Esophagus squamous epithelium (tissue), 5 donors: ENCODE measurements at places on chromosomes 11 and 22.

DNA sequence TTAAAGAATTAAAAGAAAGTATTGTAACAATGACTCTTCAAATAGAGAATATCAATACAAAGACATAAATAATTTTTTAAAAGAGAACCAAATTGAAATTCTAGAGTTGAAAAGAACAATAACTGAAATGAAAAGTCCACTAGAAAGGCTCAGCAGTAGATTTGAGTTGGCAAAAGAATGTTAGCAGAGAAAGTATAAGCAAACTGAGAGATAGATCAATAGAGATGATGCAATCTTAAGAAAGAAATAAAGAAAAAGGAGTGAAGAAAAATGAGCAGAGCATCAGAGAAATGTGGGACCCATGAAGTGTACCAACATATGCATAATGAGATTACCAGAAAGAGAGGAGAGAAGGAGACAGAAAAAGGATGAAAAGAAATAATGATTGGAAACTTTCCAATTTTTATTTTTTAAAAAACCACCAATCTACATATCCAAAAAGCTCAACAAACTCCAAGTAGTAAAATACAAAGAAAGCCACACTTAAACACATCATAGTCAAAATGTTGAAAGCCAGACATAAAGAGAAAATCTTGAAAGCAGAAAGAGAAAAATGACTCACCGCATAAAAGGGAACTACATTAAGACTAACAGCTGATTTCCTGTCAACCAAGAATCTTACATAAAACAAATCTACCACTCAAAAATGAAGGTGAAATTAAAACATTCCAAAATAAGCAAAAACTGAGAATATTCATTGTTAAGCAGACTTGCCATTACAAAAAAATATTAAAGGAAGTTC lies 20.9 kb downstream of the NCF4 start:
- no peak for DNase-seq

DNA sequence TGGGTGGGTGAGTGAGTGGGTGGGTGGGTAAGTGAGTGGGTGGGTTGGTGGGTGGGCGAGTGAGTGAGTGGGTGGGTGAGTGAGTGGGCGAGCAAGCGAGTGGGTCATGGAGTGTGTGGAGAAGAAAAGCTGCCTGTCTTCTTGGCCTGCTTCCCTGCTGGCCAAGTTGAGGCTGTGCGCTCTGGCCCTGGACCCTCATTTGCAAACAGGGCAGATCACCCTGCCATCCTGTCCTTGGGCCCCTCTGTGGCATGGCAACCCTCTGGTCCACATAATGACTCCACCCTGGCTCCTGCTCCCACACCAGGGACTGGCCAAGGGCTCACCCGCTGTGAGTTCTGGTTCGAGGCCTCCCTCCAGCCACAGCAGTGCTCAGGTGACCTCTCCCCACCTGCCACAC lies 35.1 kb downstream of the CAPN1 start:
- no peak for DNase-seq

DNA sequence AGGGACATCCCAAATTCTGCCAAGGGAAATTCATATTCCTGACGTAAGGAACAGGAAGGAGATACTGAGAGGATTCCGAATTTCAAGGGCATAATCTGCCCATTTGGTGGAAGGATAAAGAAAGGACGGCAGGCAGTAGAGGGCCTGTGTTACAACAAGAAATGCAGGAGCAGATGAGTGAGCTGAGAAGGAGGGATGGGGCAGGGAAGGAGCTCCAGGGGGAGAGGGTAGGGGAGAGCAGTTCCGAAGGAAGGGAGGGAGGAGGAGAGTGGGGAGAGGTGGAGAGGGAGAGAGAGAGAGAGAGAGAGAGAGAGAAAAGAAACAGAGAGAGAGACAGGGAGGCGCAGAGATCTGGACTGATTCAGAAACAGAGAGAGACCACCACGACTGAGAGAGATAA lies 843 bp downstream of the OPCML start:
- no peak for DNase-seq

GRCh38 chr22:42222140-42222539 lies 48.3 kb downstream of the TCF20 start:
- DNase-seq = no peak

DNA sequence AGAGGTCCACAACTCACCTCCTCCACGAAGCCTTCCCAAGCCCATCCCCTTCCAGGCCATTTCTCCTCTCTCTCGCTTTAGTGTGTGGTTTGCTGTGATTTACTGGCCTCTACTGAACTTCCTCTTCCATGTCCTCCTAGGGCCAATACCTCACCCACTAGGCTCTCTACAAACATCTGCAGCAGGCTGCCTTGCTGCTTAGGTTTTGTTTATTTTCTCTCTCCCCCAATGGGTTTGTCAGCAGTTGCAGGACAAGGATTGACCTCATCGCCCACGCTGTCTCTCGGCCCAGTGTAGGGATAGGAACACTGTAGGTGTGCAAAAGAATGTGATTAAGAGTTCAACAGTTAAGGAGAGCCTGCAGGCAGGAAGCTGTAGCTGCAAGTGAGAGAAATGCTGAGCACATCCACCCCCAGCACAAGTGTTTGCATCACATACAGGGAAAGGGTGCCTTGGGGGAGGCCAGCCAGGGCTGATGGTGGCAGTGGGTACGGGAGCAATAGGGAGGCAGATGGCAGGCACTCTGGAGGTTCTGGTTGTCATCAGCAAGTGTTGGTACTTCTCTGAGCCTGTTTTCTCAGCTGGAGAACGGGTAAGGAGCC lies 1.4 kb downstream of the PC start:
- DNase-seq = no peak

- no peak for DNase-seq
These were observed 382 bp downstream of the C11orf54 start for GRCh38 chr11:93741882-93742226.

DNA sequence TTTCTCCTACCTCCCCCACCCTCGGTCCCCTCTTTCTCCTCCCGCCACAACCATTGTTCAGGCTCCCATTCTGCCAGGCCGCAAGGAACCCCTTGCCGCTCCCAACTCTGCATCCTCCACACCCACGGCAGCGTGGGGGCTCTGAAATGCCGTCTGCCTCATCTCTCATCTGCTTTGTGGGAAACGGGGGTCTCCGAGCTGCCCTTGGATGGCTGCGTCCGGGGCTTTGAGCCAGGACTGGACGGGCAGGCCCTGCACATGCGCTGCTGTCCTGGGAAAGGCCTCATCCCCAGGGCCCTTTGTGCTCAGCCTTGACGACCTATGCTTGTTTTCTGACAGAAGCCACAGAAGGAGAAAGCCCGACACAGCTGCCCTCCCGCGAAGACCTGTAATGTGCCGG lies 8.5 kb downstream of the CRELD2 start:
- no peak for DNase-seq
